Stimulated activated CD4-positive, alpha-beta T cell treated with anti-CD3 and anti-CD28 coated beads, Interleukin-4, amount 100 ng/mL, for 48 hours (primary cell): ENCODE measurements at places on chromosomes 5 and 9.
A peak's percentile ranks its signal among the peaks of the same experiment; 100 is the strongest.

DNA sequence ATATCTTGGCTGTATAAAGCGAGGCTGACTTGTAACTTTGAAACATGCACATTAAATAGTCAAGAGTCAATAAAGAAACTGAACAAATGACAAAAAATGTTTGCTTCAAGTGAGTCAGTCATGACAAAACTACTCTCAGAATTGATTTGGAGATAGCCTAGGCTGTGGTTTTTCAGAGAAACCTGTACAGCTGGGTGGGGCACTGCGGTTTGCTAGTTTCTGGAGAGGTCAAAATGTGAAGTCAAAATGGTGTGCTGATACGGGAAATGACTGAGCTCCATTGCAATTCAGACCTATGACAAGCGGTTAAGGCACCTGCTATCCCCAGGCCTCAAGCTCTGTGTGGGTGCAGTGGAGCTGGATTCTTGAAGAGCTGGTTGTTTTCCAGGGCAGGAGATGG lies 10.3 kb upstream of the CD180 start:
- peak; percentile 82 for DNase-seq

DNA sequence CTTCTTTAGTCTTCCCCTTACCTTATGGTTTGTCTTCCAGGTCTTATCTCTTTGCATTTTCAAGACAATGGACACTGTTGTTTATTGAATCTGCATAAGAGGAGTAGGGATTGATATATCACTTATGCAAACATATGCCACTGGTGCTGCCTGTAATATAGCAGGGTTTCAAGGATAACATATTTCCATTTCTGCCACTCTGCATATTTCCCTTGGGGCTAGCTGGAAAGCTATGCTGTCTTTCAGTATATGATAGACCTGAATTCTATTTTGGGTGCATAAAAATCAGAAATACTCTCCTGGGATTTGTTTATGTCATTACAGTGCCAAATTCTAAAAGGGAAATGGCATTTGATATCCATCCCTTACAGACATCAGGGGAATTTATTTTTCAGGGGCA lies 400.2 kb downstream of the TLR4 start:
- DNase-seq, result no peak

DNA sequence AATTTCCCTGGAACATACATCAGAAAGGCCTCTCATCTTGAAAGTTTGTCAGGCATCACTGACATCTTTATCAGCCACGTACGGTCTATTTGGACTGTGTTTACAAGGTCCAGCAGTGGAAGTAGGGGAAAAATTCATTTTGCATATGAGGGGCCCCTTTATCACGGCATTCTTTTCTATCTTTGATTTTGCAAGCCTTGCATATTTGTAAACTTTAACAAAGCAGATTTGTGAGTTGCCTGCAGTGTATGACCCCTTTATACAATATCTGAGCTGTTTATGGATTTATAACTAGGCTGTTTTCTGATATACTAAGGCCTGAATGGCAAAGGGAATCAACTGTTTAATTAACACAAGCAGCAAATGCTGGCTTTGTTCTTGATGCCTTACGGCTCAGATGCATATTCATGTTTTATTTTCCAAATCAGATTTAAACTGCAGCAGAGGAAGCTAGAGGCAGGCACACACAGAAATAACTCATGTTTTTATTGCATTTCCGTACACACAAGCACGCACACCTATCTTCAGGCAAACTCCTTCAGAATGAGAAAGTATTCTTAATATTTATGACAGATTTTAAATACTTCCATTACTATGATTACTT lies 61.1 kb downstream of the CD180 start:
- no peak for DNase-seq

- no peak for DNase-seq
Measured at GRCh38 chr5:891117-891836, 1.3 kb downstream of the BRD9 start.

DNA sequence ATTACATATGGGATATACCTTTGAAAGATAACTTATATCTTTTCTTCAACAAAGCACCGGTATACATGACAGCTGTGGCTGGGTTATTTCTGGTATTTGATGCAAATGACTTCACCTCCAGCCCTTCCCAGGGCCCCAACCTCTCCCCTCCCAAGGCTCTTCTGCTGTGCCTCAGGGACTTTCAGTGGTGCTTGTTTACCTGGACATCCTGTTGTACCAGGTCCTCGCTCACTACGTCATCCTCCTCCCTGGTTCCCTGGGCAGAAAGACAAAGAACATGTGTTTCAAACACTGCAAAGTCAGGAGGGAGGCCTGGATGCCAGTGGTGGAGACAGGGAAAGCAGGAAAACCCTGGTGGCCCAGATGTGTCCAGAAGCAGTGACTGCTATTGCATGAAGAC lies 23.4 kb downstream of the ANXA6 start:
- DNase-seq, result no peak

- no peak for DNase-seq
Measured at GRCh38 chr5:2385818-2386217, 365.7 kb downstream of the IRX2 start.

GRCh38 chr5:155021842-155022241 lies 8.3 kb downstream of the KIF4B start:
- no peak for DNase-seq

- no peak for DNase-seq
Measured at GRCh38 chr5:115626445-115626823, 598 bp upstream of the TMED7 start.

DNA sequence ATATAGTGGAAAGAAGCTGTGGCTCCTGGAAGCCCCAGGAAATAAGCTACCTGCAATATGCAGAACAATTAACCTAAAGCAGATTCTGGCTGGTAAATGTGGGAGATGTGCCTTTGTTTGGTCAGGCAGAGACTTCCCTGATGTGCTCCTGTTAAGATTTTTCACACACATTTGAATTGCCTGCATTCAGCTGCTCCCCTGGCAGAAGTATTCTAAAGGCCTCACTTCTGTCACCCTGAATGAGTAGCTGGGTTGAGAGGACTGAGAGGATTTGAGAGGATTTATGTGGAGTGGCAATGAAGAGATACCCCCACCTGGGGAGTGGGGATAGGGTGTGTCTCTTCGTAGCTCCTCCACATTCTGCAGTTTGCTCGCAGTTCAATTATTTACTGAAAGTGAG lies 130.5 kb downstream of the ST8SIA4 start:
- DNase-seq, result no peak

- no peak for DNase-seq
Measured at GRCh38 chr5:95880081-95880926, 57.8 kb upstream of the GLRX start.

DNA sequence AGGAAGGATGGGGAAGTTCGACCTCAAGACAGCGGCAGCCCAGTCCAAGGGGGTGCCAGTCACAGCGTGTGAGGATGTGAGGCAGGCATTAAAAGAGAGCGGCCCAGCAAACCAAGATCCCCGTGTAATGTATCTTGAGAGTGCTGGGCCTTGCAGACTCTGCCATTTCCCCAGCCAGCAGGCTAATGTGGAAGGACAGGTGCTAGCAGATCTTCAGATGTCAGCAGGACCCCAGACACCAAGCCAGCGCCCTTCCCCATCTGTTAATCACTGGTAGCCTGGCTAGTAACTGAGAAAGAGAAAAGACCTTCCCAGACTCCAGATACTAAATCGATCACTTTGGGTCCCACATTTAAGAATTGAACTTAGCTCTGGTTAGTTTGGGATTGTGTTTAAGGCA lies 62.2 kb downstream of the NTRK2 start:
- no peak for DNase-seq

- no peak for DNase-seq
Measured at GRCh38 chr9:70600506-70600905, 186.0 kb upstream of the KLF9 start.

- DNase-seq, result no peak
Measured at GRCh38 chr5:95162231-95162992, 122.5 kb downstream of the MCTP1 start.

DNA sequence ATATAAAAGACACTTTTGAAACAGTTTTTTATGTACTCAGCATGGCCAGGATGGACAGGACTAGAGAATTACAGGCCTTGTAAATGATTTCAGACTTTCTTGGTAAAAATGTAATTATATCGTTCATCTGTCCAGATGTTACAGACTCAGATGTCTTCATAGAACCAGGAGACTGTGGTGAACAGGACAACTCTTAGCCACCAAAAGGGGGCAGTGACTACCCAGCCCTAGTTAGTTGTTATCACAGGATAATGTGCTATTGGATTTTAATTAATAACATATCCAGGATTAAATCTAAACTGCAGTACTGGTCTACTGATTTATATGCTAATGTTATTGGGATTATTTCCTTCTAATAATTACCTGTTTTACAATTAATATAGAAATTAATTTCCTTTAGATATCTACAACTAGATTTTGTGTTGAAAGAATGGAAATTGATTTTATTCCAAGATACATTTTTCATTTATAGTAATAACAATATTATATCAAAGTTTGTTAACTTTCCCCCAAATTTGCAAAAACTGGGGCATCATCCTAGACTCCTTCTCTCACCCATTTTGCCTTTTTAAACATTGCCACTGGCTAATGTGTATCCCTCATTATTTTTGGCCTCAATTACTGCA lies 99.4 kb downstream of the MTREX start:
- DNase-seq, result no peak

- DNase-seq, result no peak
Measured at GRCh38 chr5:111553868-111554267, 41.5 kb upstream of the STARD4 start.

DNA sequence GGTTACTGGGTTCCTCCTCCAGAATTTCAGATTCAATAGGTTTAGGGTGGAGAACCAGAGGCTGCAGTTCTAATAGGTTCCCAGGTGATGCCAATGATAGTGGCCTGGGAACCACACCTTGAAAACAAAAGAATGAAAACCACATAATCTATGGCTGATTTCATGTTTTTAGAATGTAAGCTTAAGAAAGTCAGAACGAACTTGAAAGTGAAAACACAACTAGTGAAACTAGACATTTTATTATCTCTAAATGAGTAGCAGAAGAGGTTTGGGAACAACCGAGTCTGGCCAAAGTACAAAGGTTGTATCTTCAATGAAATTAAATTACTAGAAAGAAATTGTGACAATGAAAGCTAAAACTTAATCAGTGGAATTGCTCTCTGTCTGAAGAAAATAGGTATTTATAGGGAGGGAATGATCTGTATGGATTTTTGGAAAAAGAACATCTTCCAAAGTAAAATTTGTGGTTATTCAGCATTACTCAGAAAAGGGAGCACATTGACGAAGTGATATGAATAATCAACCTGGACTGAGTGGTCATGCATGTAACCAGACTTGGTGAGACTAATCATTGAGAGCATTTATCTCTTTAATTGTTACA lies 24.9 kb upstream of the CEP120 start:
- no peak for DNase-seq

DNA sequence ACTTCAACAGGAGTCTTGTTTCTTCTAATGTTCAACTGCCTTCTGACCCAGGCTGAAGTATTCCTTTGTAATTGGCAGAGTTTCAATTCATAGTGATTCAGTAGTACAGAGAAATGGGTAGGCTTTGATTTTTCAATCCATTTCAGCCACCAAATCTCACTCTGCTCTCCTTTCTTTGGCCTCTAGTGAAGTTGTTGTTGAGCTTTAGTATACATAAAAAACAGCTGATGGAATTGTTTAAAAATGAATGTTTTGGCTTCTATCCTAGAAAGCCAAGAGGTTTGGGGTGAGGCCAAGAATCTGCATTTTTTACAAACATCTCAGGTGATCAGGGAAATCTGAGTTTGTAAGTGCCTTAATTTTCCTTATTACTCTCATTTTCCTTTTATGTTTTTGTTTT lies 182.9 kb upstream of the MAP1B start:
- no peak for DNase-seq

DNA sequence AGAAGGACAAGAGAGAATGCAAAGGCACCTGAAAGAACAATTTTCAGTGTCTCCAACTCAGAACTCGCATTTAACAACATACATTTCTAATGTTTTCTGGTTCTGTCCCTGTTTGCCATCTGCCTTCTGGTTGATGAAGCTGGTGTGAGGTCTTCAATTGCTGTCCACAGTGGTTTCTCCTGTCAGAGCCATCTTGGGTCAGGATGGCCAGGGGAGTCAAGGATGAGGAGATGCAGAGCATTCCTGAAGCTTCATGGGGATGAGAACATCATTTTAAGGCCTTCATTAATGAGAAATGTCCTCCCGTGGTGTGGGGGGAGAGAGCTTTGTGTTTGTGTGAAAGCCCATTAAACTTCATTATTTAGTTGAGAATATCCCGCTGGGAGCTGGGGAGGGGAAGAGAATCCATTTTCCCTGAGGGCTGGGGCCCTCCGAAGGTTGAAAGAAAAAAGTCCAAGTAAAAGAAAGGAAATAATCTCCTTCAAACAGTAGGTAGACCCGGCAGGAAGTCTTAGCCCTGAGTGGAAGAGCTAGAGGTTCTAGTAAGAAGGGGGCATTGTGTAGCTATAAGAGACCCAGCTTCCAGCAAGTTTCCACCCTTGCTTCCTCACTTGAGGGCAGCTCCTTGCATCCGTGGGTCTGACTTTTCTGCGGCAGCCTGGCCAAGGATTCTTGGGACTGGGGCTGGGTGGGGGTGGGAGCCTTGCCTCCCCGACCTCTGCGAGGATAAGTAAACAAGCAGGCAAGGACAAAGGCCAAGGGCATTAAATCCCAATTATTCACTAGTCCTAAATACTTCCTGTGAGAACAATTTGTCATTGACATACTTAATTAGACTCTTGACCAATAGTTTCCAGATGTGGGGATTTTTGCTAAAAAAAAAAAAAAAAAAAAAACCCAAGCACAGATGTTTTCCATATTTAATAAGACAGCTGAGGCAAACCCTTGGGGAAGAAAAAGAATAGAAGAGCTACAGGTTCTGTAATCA lies 119.2 kb downstream of the MSX2 start:
- no peak for DNase-seq

DNA sequence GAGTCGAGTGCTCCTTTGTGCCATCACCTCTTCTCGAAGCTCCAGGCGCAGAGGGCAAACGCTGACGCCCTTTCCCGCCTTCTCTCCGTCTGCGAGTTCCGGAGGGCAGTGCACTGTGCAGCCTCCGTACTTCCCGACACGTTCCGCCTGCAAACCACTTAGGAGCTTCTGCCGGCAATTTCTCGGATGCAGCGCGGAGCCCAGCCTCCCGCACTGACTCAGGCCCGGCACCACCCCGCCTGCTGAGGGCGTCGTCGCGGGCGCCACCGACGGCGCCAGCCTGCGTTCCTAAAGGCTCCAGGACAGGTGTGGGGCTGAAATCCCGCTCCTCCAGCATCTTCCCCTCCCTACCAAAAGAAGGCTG lies 9.3 kb upstream of the TRIM36 start:
- DNase-seq, result no peak

DNA sequence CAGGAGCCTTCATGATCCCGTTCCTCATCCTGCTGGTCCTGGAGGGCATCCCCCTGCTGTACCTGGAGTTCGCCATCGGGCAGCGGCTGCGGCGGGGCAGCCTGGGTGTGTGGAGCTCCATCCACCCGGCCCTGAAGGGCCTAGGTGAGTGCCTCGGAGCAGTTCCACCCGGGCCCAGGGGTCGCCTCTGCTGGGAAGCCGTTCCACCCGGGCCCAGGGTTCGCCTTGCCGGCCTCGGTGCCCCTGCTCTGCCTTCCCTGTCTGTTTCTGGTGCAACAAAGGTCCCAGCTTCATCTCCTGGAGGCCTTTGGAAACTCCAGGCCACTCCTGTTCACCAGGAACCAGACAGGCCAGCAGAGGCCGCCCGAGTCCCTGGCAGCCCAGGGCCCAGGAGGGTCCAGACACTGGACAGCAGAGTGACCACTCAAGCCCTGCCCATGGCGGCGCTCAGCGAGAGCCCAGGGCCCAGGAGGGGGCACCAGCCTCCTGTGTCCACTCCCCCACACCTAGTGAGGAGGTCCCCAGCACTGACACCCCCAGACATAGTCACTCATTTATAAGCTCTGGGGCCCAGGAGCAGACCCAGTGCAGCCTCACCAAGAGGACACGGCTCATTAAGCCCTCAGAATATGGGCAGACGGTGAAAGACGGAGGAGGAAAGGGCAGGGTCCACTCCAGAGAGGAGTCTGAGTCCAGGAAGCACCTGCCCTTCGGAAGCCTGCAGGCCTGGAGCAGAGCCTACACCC lies 7.5 kb downstream of the SLC6A19 start:
- DNase-seq, result no peak
